ENCODE measurements at places on chromosomes 4 and X.

- DNase-seq, result no peak
Measured at GRCh38 chr4:165583341-165583740, 204.5 kb downstream of the CPE start.

DNA sequence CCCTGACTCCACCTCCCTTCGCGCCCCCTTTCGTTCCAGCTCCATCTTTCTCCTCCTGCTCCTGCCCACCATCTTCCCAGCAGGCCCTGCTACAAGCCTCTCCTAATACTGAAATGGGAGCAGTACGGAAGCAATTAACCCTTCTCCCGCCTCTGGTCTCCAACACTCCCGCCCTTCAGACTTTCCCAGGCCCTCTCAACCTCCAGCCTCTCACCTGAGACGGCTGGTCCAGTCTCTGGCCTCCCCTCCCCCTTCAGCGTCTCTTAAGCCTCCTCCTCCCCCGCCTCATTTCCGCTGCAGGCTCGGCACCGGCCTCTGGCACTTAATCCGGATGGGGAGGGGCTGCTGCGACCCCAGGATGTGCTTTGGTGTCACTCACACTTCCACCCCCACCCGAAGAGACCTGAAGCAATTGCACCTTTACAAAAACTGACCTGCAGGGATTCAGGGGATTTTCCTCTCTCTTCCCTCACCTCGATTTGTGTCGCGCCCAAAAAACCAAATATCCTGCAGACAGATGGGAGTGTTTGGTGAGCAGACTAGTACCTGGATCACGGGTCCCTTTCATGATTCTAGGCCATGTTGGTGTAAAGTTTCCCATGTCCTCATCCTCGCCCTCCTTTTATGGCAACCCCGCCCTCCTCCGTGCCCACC is 657 bp downstream of the TCEAL8 start:
- DNase-seq, result peak; percentile 28

DNA sequence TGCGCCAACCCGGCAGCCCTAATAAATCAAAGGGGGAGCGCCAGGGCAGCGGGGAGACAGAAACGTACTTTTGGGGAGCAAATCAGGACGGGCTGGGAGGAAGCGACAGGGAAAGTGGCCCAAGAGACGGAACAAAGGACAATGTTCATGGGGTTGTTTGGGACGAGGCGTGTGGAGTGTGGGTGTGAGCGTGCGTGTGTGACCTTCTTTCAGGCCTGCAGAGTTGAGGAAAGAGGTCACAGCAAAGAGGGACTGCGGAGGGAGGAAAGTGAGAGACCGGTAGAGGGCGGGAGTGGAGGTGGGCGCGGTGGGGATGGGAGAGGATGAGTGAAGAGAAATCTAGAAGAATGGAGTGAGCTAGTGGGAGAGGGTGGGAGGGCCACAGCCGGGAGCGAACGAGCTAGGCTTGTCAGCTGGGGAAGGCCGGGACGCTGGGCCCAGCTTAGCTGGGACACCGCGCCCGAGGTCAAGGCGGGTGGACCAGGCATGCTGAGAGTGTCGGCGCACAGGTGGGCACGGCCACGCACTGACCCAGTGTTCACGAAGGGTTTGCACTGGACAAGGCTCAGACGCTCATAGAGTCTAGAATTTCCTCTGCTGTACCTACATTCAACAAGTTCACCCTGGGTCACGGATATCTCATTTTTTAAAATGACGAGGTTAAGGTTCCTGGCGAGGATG is 14.7 kb upstream of the PITX2 start:
- no peak for DNase-seq

- no peak for DNase-seq
Measured at GRCh38 chrX:100720301-100720700, 11.6 kb downstream of the SYTL4 start.

DNA sequence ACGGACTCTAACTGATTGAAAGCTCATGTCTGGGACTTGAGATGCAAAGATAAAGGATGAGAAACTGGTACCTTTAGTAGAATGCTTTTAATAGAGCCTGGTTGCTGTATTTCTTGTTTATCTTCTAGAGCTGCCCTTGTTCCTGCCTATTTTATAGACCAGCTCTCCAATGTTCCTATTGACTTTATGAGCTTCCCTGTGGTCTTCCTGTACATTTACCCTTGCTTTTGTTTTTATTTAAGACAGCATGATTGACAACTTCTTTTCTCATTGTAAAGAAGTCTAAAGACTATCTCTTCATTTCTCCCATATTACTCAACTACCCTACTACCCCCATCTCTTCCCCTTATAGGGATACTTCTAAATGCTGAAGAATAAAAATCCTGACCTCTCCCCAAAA is 174.7 kb downstream of the UGT8 start:
- no peak for DNase-seq

- no peak for DNase-seq
Measured at GRCh38 chrX:44223150-44223549, 120.3 kb downstream of the EFHC2 start.

DNA sequence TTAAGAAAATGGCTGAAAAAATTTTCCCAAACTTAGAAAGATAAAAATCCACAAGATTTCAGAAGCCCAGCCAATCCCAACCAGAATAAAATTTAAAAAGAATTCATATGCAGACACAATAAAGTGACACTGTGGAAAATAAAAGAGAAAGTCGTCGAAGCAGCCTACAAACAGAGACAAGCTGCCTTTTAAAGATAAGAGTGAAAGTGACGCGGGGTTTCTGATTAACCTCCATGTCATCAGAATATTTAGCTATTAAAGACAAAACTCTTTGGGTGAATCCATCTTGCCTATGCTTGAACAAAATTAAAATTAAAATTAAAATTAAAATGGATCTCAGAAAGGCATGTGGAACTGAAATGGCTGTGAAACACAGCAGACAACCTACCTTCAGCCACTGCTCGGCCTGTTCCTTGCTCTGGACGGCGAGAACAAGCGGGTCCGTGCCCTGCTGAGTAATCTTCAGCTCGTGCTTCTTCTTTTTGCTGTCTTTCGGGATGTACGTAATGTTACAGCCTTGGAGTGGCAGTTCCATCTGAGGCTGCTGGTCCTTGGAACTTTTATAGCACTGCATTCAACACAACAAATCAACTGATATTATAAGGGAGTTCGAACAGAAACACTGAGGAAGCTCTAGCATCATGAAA is 101.4 kb downstream of the AFAP1 start:
- DNase-seq, result no peak

GRCh38 chrX:44244008-44244407 is 99.5 kb downstream of the EFHC2 start:
- DNase-seq, result no peak

DNA sequence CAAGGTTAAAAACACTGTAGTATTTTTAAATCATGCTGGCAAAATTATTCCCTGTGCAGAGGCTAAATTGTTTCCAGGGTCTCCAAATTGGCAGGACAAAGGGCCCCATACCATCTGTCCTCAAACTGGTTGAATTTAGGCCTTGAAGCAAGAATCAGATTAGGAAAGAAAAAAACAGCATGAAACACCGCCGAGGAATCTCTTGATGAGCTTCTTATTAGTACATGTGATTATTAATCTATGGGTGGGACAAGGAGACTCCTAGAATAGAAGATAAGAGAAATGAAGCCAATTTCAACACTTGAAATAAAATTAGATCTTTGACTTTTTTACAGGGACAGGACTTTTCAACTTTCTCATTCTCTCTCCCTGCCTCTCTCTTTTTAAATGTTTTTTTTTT is 7.1 kb upstream of the CLNK start:
- no peak for DNase-seq

DNA sequence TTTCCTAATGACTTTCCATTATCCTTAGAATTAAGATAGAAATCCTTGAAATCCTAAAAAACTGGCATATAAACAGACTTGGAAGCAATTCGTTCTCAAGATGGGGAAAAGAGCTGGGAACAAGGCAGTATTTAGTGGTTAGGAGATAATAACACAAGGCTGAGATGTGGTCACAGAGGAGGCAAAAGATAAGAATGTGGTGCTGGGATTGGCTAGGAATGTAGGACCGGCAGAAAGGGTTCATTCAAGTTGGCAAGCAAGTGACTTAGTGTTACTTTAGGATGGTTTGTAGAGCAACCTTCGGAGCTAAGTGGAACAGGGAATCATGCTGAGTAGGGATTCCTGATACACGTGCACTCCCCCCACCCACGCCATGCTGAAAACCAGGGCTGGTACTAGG is 121.9 kb upstream of the RPS6KA3 start:
- no peak for DNase-seq

GRCh38 chr4:25350561-25350960 is 26.5 kb upstream of the ANAPC4 start:
- DNase-seq, result no peak

GRCh38 chrX:11138498-11139390 is 27.6 kb downstream of the HCCS start:
- DNase-seq, result no peak

GRCh38 chr4:31995943-31996901 is 1276.1 kb downstream of the PCDH7 start:
- no peak for DNase-seq

- no peak for DNase-seq
Measured at GRCh38 chr4:74062953-74063352, 24.5 kb upstream of the CXCL3 start.

GRCh38 chr4:10115797-10116568 is 616 bp downstream of the WDR1 start:
- peak; percentile 75 for DNase-seq

- no peak for DNase-seq
Measured at GRCh38 chr4:5893591-5893990, 705 bp upstream of the CRMP1 start.

DNA sequence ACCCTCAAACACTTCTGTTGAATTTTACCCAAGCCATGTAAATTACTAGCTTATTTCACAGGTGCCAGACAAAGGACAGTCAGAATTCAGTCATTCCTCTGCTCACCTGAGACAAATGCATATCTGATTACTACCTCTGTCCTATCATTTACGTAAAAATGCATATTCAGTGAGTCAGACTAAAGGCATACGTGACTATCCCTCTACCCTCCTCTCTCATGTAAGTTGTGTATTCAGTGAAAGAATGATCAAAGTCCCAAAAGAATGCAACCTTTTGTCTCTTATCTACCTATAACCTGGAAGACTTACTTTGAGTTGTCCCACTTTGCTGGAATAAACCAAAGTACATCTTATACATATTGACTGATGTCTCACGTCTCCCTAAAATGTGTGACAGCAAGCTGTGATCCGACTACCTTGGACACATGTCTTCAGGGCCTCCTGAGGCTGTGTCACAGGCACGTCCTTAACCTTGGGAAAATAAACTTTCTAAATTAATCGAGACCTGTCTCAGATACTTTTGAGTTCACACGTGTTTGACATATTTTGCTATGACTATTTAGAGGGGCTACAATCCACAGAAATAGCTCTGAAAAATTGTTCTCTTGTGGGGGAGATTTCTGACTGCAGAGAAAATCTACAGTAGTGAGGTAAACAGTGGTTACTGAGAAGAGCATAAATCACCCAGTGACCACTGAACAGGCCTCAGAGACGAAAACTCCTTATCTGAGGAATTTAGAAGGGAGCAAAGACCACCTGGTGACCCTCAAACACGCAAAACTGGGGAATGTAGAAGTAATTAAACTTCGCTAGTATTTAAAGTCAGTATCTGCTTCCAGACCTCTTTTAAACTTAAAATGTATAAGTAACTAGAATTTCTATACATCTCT is 1575.8 kb downstream of the STIM2 start:
- no peak for DNase-seq

DNA sequence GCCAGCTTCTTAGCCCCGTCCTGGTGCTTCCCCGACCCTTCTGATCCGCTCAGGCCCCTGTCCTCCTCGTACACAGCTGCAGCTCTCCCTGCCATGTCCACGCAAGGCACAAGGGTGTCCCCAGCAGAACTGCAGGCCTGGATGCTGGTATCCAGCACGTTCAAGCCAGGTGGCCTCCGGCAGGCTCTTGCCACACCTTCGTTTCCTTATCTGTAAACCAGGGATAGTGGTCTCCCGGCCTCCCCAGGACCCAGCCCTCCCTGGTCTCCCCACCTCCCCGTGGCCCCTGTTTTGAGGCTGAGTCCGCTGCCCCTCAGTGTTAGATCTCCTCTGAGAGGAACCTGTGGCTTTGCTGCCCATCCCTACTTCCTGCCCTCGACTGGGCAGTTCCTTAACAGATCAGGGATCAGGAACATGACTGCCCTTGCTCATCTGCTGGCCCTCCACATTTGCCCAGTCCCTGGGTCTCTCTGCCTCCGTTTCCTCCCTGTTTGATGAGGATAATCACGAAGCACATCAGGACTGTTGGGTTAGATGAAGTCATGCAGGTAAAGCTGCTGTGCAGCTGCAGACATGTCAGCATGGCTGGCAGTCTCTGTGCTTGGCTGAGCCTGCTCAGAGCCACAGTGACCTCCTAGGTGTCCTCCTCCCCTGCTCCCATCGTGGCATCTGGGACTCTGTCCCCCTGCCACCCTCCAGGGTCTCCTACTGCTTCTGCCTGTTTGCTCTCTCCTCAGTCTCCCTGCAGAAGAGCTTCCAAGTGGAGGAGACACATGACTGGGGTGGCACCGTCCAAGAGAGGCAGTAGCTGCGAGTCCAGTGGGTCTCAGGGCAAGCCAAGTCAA is 32.9 kb downstream of the PIGG start:
- DNase-seq, result no peak

GRCh38 chr4:138685316-138685715 is 330.3 kb upstream of the NOCT start:
- no peak for DNase-seq

DNA sequence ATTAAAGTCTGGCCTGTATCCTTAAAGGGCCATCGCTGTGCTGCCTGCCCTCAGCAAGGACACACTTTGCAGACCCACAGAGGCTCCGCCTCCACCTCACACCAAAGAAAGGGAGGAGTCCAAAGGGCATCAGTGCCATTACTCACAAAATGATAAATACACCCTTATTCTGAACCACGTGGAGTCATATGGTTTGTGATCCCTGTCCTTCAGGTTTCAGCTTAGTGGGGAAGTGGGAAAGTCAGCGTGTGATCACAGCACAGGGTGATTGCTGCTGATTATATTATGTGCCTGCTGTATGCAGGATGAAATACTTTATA is 35.9 kb upstream of the MSANTD1 start:
- DNase-seq, result no peak

DNA sequence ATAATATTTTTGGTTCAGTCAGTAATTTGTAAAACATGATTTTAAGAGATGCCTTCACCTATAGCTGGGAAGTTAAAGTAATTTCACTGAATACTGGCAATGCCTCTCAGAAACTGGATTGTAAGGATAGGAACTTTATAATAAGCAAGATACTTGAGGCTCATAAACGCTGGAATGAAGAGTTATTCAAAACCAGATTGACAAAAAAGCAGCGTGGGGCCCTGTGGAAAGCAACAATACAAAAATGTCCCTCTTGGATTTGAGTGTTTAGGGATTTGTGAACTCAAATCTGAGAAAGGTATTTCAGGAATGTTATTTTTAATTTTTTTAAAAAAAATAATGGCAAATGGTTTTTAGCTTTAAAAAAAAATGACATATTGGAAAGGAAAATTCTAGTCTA is 94.6 kb downstream of the ANK2 start:
- no peak for DNase-seq
